Cardiac muscle cell (in vitro differentiated cells and primary cell): ENCODE measurements at places on chromosomes 13 and 19. TPM values are rescaled to one million over a fixed set of nuclear protein-coding genes. Genes with fewer than 3 reads are reported as not detected.

Gene FARP1
- polyA plus RNA-seq: 44.2 and 52.1 TPM in 2 replicates

Gene NOVA2
- 0.17 and 0.42 TPM in 2 replicates for polyA plus RNA-seq

Gene ADGRE3
- not detected in 2 replicates for polyA plus RNA-seq

Gene ZNF432
- 9.7 and 11.9 TPM in 2 replicates for polyA plus RNA-seq

Gene GFY
- 5.0 and 8.4 TPM in 2 replicates for polyA plus RNA-seq

Gene DIRAS1
- polyA plus RNA-seq: 3.1 and 3.3 TPM in 2 replicates

Gene KIR2DL3
- not detected in 2 replicates for polyA plus RNA-seq
